ENCODE measurements at places on chromosomes 6 and 20.

DNA sequence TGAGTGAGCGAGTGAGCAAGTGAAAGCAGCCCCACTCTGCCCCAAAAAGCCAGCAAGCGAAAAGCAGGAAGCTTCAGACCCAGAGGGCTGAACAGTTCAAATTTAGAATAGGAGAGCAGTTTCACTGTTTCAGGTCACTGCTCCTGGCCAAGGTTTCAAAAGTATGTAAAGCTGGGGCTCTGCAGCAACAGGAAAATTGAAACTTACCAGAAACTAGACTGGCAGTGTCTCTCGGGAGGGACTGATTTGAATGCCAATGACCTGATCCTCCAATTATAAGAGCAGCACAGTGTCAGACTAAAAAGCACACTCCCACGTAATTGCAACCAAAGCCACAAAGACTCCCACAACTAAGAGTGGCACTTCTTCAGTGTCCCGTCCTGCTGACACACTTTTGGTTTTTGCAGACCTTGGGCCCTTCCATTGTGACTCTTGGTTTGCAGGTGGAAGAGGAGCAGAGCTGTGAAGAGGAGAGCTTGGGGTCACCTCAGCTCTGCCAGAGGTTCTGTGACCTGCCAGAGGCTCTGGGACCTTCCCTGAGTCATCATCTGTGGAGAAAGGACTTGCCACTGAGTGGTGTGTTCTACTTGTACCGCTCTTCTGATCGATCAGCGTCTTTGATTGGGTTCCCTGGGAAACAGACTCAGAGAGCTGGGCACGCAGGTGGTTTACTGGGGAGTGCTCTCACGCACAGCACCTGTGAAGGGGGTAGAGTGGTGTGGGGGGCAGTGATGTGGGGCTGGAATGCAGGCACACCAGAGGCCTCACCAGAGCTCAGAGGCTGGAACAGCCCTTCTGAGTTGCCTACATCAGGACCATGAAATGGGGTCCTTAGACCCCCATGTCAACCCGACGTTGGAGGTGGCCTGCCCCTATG lies 52.7 kb upstream of the PTGIS start:
- DNase-seq: no peak

- peak; percentile 3 for DNase-seq
Measured at GRCh38 chr20:49484180-49485140, 2.0 kb upstream of the KCNB1 start.

DNA sequence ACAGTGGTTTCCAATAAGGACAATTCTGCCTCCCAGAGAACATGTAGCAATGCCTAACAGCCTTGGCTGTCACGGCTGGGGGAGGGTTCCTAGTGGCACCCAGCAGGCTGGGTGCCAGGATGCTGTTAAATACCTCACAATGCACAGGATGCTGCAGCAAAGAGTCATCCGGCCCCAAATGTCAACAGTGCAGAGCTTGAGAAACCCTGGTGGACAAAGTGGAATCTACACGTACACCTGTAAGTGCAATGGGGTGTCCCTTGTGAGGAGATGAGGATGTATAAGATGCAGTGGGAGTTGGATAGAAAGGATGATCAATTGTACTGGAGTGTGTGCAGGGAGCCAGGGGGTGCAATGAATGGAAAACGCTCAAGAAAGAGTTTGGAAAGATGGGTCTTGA lies 142.4 kb downstream of the FNDC1 start:
- no peak for DNase-seq

DNA sequence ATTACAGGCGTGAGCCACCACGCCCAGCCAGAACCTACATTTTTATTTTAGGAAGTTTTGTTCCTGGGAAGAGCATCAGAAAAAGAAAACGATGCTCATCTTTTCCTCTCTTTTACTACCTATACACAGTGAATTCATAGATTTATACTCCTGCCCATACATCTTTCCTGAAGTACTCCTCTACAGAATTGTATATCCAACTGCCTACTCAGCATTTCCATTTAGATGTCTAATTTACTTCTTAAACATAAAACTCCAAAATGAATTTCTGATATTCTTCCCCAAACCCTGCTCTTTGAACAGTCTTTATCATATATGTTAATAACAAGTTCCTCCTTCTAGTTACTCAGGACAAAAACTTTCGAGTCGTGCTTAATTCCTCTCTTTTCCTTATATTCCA lies 39.8 kb upstream of the RSPO3 start:
- DNase-seq: no peak

GRCh38 chr6:35299674-35300073 lies 2.1 kb downstream of the DEF6 start:
- DNase-seq: no peak

DNA sequence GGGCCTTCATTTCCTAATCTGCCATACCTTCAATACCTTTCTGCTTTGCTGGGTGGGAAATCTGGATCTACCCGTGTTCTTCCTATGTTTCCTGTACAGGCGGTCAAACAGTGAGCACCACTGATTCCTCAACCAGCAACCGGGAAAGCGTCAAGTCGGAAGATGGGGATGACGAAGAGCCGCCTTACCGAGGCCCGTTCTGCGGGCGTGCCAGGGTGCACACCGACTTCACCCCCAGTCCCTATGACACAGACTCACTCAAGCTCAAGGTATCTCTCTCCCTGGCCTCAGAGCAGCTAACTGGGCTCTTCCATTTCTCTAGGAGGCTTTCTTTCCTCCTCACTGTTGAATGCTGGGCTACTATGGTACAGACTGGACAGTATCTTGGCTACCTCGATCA lies 190.1 kb downstream of the SASH1 start:
- DNase-seq: no peak

DNA sequence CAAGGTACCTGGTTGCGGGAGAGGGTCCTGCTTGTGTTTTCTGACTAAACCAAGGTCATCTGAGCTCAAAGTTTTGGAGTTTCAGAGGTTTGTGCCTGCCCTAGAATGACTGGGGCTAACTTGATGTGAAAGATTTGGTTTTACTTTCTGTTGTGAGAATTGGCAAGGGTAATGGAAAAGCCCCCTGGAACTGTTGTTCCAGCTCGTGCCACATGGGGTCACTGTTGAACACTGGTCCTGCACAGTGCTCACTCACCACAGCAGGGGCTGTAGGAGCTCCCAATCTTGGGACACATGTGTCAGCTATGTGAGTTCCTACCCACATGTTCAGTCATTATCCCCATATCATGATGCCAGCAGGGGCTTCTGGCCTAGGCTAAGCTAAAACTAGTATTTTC lies 6.5 kb downstream of the TGM6 start:
- no peak for DNase-seq

DNA sequence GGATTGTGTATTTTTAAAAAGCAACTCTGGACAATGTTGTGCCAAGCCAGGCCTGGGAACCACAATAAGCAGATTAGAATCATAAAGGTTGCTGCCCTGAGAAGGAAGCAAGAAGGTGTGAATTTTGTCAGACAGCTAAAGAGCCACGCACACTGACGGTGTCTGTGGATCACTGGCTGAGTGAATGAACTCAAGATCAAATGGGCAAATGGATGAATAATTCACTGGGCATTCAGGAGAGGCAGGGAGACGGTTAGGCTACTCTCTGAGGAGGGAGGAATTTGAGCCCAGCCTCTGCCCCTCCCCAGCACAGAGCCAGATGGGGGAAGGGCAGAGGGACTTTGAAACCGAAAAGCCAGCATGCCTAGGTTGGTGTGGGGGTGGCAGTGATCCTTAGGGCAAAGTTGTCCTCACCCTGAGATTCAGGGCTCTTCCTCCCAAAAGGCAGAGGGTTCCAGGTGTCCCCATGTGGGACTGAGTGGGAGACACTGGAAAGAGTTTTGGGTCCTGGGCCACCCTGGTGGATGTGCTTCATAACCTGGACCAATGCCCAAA lies 19.5 kb upstream of the SLC22A7 start:
- no peak for DNase-seq

DNA sequence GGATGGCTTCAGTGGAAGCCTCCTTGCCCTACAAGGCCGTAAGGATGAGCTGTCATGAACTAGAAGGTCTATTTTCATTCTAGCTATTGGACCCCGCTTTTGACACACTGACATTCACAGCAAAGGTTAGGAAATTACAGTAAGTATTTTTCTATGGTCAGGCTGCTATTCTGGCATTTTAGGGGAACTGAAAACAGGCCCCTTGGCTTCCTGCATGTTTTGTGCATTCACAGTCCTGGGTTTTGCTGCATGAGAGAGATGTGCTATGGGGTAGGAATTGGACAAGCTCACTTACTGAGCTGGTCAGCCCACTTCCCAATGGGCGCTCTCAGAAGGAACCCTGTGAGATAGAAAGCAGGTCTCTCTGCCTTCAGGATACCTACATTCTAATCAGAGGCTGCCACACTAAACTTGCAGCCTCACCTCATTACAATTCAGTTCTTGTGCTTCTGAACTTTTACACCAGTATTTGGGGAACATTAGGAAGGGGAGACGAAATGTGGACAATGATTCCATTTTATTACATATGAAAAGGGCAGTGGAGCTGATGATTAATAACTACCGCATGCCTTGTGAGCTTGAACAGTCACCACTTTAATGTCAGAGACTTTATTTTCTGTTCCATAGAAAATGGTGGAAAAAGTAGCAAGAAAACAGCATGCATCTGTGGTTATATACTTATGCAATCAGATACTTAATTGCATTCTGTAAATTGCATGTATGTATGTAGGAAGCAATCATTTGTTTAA lies 86.6 kb upstream of the TAB2 start:
- DNase-seq: no peak

DNA sequence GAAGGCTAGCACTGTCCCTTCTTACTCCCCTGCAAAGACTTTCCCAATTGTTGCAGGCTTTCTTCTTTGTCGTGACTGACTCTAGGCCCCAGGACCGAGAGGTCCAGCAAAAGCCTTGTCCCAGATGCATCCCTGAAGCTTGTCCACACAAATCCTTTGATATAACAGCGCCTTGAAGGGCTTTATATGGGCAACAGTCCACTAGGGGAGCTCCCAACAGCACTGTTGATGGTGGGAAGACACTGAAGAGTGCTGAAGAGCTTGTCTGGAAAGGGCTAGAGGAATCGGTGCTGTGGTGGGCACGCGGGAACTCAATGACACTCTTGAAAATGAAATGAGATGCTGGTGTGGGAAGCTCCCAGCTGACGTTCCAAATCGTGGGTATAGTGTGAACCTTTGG lies 316.1 kb upstream of the CDH4 start:
- no peak for DNase-seq

DNA sequence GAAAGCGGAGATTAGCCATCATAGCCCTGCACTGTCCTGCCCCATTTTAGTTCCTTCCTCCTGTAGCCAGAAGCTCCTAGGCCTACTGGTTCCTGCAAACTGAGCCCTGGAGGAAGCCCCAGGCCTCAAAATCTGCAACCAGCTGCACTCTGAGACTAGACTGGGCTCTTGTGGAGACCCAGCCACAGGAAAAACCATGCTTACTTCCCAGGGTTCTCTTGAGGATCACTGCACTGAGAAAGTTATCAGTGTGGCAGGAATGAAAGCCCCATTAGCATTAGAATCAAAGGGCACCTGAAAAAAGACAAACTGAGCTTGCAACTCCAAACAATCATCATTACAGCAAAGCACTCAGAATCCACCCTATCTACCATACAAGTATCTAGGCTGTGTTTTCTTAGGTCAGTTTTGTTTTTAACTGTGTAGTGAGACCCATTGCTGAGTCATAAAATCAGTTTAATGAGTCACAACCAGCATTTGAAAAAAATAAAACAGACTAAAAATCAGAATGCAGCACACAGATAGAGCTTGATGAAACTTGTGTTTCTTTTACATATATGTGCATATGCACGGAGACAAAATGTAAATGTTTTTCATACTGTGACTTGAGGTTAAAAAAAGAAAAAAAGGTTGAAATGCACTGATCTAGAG lies 91.0 kb downstream of the UNC5CL start:
- no peak for DNase-seq

GRCh38 chr6:144321839-144322591 lies 36.9 kb downstream of the UTRN start:
- no peak for DNase-seq

DNA sequence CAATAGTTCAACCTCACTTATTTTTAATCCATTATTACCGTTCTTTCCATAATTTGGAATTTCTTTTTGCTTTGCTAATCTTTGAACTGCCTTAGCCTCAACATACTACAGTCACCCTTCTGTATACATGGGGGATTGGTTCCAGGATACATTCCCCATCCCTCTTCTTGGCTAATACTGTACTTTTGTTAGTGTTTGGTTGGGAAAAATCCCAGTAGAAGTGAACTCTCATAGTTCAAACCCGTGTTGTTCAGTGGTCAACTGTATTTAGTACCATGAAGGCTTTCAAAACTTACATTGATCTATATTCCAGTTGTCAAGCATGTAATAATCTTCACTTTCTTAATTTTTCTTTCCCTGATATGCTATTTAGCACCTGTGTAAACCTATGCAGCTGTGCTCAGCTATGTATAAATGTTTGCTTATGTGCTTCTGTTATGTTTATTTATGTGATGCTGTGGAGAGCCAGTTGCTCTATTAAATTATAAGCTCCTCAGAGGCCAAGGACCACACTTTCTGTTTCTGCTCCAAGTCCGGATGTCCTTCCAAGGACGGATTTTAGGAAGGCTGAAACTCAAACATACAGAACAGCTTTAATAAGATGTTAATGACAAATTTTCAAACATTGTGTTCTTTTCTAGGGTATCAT lies 33.3 kb upstream of the LAMA4 start:
- no peak for DNase-seq

GRCh38 chr20:51142448-51142847 lies 119.5 kb upstream of the KCNG1 start:
- no peak for DNase-seq

GRCh38 chr6:30557683-30557981 lies 537 bp downstream of the PRR3 start:
- peak; percentile 71 for DNase-seq

GRCh38 chr6:124887872-124888580 lies 74.2 kb upstream of the RNF217 start:
- no peak for DNase-seq

- peak; percentile 96 for DNase-seq
Measured at GRCh38 chr6:139323511-139324300, 31.9 kb upstream of the TXLNB start.

GRCh38 chr6:74283532-74283931 lies 587.5 kb downstream of the CD109 start:
- DNase-seq: no peak

GRCh38 chr20:34553366-34553867 lies 5.1 kb upstream of the MAP1LC3A start:
- DNase-seq: no peak
